Adipocyte (in vitro differentiated cells): ENCODE measurements at places on chromosomes 12 and 14.
A peak's percentile ranks its signal among the peaks of the same experiment; 100 is the strongest.

- DNase-seq = peak; percentile 54
Observed at GRCh38 chr12:90510948-90511347, 444.0 kb downstream of the CCER1 start.

GRCh38 chr14:73783107-73783727, 68.4 kb upstream of the PTGR2 start:
- peak; percentile 46 for DNase-seq

DNA sequence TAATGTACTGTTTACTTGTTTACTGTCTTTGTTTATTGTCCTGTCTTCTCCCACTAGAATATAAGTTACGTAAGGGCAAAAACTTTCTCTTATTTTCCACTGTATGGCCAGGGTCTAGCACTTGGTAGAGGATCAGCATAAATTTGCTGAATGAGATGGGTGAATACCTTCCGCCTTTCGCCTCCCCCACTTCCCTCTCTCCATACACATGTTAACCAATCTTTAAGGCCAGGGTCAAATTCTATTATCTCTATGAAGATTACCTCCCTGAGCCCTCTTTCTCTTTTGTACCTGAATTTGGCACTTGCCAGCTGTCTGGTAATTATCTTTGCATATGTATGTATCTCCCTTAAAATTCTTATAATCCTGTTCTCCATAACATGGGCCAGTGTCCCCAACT, 4.9 kb downstream of the DUSP16 start:
- no peak for DNase-seq

DNA sequence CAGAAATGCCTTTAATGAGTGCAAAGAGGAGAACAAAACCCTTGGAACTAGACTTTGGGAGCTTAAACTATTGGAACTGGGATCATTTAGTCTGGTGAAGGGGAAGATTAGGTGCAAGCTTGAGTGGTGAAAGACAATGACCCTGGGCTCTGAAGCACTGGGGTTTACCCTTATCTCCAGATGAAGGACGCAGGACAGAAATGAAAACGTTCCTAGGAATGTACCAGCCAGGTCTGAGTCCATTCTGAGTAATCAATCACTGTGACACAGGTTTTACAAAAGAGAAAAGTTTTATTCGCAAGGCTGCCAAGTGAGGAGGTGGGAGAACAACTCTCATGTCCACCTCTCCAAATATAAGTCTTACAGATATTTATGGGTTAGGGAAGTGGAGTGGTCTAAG, 249.1 kb downstream of the LRIG3 start:
- DNase-seq = no peak

DNA sequence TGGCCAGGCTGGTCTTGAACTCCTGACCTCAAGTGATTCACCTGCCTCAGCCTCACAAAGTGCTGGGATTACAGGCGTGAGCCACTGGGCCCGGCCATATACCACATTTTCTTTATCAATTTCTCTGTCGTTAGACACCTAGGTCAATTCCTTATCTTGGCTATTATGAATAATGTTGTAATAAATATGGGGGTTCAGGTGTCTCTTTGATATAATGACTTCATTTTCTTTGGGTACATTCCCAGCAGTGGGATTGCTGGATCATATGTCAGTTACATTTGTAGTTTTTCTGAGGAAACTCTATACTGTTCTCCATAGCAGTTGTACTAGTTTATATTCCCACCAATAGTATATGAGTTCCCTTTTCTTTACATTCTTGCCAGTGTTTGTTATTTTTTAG, 67.8 kb upstream of the DDHD1 start:
- no peak for DNase-seq

- DNase-seq = no peak
Observed at GRCh38 chr14:96508900-96509299, 6.7 kb downstream of the PAPOLA start.

GRCh38 chr14:63777024-63777423, 49.2 kb upstream of the SGPP1 start:
- DNase-seq = peak; percentile 68

DNA sequence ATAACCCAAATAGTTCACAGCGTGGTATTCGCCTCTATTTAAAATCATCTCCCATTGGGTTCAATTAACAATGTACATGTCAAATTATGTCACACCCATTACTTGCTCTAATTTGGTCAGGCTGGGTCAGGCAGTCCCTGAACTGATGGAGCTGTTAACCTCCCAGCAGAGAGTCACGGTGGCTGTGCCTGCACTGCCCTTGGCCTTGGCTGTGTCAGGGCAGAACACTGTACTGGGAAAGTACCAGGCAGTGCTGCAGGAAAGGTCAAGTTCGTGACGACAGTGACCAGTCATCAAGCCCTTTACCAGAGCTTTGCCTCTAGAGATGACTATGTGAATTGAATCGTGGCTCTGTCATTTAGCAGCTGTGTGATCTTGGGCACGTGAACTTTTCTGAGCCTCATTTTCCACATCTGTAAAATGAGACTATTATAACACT, 100.0 kb downstream of the ARF6 start:
- peak; percentile 68 for DNase-seq

- no peak for DNase-seq
Observed at GRCh38 chr14:90137807-90138206, 76.0 kb downstream of the KCNK13 start.

GRCh38 chr14:93984987-93985410, 8.6 kb upstream of the ASB2 start:
- peak; percentile 53 for DNase-seq

DNA sequence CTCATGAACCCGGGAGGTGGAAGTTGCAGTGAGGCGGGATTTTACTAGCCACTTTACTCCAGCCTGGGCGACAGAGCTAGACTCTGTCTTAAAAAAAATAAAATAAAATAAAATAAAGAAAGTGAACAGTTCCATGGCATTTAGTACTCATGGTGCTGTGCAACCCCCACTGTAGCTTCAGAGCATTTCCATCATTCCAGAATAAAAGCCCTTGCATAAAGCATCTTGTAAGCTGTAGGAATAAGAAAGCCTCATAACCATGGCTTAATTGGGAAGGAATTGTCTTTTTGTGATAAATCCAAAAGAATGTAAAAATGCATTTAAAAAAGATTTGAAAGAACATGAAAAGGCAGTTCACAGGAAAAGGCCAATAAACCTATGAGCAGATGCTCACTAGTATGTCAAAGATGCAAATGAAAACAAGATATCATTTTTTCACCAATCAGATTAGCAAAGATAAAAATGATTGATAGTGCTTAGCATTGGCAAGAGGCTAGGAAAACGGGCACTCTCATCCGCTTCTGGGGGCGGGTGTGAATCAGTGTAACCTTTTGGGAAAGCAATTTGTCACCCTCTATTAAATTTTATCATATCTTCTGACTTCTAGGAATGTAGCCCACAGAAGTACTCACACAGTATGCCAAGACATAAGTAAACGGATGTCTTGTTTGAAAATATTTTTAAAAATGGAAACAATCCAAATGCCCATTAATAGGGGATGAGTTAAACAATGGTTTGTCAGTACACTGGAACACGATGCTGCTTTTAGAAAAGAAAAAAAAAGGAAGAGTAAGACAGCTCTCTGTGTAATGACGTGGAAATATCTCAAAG, 46.6 kb downstream of the CFAP251 start:
- DNase-seq = peak; percentile 7

GRCh38 chr12:94649349-94650142, 811 bp downstream of the TMCC3 start:
- peak; percentile 55 for DNase-seq

DNA sequence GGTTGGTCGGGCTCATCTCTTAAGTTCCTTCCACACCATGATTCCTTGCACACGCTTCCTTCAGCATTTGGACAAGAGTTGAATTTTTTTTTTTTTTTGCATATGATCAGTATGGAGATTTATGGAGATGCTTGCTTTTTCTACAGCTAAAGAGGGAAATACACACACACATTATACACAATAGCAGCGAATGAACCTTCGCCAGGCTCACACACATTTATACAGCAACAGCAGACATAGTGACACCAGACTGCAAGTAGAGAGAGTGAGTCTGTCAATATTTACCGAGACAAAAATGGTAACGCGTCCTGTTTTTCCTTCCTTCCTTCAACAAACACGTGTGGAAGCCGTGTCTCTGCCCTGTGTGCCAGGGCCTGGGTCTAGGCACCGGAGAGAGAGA, 897.9 kb downstream of the BCL11B start:
- no peak for DNase-seq

GRCh38 chr12:1445807-1446206, 148.6 kb downstream of the FBXL14 start:
- no peak for DNase-seq

DNA sequence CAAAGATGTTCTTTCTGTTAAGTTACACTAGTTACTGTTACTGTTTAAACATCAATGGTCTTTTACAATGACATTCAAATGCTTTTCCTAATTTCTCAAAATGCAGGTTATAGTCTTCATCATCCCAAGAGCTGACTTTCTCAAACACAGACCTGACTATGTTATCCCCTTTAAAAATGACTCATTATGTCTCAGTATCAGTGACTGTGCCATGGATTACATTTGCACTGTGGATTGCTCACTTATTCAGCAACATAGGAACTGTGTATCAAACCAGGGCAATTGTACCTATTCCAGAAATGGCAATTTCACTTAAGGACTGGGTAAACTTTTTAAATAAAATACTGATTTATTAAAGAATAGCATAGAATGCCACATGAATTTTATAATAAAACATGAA, 630.2 kb upstream of the NOVA1 start:
- no peak for DNase-seq

- DNase-seq = peak; percentile 63
Observed at GRCh38 chr12:75658901-75659823, 147.8 kb upstream of the KRR1 start.

DNA sequence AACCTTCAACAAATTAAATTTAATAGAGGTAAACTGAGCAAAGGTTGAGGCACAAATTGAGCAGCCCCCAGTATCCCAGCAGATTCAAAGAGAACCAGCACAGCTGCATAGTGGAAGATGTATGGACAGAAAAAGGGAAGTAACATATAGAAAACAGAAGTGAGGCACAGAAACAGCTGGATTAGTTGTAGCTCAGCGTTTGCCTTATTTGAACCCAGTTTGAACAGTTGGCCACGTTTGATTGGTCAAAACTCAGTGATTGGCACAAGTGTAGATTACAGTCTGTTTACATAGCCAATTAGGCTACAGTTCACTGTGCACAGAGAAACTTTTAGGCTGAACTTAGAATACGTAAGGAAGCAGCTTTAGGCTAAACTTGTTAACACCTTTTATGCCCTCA, 315.5 kb downstream of the RMST start:
- no peak for DNase-seq

GRCh38 chr14:54922598-54922997, 20.0 kb upstream of the GCH1 start:
- peak; percentile 29 for DNase-seq

GRCh38 chr12:91896286-91897024, 249.2 kb downstream of the BTG1 start:
- DNase-seq = no peak

GRCh38 chr14:39097159-39097558, 5.9 kb downstream of the SEC23A start:
- peak; percentile 14 for DNase-seq

- no peak for DNase-seq
Observed at GRCh38 chr12:56637621-56638020, 7.5 kb upstream of the BAZ2A start.

DNA sequence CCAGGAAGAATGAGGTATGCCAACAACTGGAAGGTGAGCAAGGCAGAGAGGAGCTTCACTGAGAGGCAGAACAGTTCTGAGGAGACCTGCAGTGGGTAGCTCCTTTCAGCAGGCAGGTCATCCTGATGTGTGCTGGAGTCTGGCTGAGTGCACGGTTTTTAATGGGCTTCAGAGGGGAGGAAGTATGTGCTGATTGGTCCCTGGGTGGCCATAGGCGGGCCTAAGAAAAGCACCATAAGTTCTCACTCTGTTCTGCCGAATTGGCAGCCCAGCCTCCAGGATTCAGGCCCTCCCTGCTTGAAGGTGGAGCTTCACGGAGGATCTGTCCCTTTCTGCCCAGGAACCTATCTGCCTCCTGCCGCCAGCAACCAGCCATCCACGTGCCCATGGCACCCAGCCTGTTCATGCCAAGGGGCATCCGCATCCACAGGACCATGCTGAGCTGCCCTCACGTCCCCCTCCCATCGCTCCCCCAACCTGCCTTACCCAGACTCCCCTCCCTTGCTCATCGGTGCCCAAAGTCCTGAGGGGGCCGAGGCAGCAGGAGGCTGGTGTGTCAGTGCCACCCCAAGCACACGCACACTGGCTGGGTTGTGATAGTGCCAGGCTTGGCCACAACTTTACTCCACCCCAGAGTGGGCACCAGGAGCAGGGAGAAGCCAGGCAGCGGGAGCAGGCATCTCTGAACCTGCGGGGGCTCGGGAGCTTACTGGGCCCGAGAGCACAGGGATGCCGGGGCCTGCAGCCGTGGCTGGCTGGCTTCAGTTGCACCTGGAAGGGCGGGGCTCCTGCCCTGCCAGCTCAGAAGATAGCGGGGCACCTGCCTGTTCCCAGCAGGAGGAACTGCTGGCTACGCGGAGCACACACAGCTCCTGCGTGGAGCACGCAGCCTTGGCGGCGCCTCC, 608.4 kb upstream of the FOXG1 start:
- DNase-seq = no peak

- peak; percentile 9 for DNase-seq
Observed at GRCh38 chr12:116484807-116485206, 74.4 kb upstream of the MAP1LC3B2 start.

GRCh38 chr14:31592631-31593030, 31.4 kb downstream of the NUBPL start:
- DNase-seq = peak; percentile 5
